ENCODE measurements at places on chromosomes 16 and 17. TPM values are rescaled to one million over a fixed set of nuclear protein-coding genes. Genes with fewer than 3 reads are reported as not detected.

GRCh38 chr16:78743556-78743955 lies 644.1 kb downstream of the WWOX start:
- no peak overlapping the region for H3K4me3 ChIP-seq
- DNase-seq = no peak

GRCh38 chr16:31079342-31079944 lies 5.2 kb downstream of the ZNF646 start:
- H3K36me3 ChIP-seq = peaks cover 74% of the 10 kb centered on the region
- peaks cover 46% of the 10 kb centered on the region for H3K4me1 ChIP-seq
- H3K27ac ChIP-seq = no peak overlapping the region
- DNase-seq = no peak
- H3K27me3 ChIP-seq = no peaks in the 10 kb centered on the region
- H3K4me3 ChIP-seq = no peak overlapping the region

- H3K4me1 ChIP-seq = no peaks in the 10 kb centered on the region
- no peak overlapping the region for H3K27ac ChIP-seq
- peaks cover 10% of the 10 kb centered on the region for H3K27me3 ChIP-seq
- DNase-seq = no peak
- peaks cover 3% of the 10 kb centered on the region for H3K36me3 ChIP-seq
Observed at GRCh38 chr16:557463-558297, 2.5 kb upstream of the PRR35 start.

DNA sequence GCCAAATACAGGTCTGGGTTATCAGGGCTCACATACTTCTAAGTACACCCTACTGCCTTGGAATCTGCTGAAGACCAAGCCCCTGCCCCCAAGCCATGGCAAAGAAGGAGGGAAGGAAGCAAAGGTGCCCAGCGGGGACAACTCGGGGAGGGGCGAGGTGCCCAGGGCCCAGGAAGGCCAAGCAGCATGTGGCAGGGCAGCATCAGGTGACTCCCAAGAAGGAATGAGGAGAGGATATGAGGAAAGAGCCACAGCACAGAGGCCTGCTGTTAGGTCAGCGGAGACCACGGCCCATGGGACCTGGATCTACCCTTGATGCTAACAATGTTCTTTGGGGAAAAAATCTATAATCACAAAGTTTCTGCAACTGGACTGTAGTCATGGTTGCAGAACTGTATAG lies 142.6 kb upstream of the CRHR1 start:
- peaks cover 19% of the 10 kb centered on the region for H3K4me1 ChIP-seq
- H3K36me3 ChIP-seq = peaks cover 6% of the 10 kb centered on the region
- no peak overlapping the region for H3K27ac ChIP-seq
- DNase-seq = no peak

DNA sequence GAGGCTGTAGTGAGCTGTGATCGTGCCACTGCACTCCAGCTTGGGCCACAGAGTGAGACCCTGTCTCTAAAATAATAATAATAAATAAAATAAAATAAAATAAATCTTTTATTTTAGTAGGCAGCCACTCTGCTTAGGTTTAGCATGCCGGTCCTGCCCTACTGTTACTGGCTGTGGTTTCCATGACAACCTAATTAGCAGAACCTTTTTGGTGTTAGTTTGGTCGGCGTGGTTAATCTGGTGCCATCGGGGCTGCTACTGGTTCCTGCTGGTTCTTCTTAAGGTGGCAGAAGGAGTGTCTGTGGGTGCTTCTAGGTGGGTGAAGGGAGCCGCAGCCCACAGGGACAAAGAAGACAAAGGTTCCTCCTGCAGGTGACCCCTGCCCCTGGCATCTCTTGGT lies 37.8 kb upstream of the CBX4 start:
- H3K4me3 ChIP-seq = no peak overlapping the region
- no peaks in the 10 kb centered on the region for H3K4me1 ChIP-seq
- no peaks in the 10 kb centered on the region for H3K36me3 ChIP-seq
- no peak overlapping the region for H3K27ac ChIP-seq
- DNase-seq = no peak
- H3K27me3 ChIP-seq = no peaks in the 10 kb centered on the region

APOBR gene
- 64.9 TPM for total RNA-seq

DNA sequence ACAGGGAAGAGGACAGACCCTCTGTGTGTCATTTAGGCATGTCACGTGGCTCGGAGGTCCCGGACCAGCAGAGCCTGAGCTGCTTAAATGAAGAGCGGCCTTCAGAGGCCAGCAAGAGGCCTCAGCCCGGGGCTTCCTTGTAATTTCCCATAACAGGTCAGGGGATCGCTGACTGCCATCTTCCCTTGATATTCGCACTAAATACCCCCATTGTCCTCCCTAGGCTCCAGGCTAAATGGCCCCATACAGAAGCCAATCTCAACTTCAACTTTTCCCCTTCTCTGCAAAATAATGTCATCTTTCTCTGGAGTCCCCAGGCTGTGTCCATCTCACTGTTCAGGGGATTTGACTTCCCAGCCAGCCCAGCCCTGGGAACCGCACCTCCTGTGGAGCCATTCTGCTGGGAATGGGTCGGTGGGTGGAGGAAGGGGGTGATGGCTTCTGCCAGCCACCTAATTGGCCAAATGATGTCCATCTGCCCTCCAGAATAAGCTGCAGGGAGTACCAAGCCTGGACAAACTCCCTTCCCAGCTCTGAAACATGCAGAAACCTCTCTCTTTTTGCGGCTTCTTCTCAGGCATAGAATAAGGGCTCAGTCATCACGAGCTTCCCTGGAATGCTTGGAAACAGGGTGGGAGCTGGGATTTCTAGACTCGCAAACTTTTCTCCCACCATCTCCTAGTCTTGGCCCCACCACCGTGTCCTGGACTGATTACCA lies 129.9 kb downstream of the SDK2 start:
- no peaks in the 10 kb centered on the region for H3K36me3 ChIP-seq
- H3K4me3 ChIP-seq = no peak overlapping the region
- no peak overlapping the region for H3K27ac ChIP-seq
- H3K27me3 ChIP-seq = no peaks in the 10 kb centered on the region
- H3K4me1 ChIP-seq = no peaks in the 10 kb centered on the region
- DNase-seq = no peak

DNA sequence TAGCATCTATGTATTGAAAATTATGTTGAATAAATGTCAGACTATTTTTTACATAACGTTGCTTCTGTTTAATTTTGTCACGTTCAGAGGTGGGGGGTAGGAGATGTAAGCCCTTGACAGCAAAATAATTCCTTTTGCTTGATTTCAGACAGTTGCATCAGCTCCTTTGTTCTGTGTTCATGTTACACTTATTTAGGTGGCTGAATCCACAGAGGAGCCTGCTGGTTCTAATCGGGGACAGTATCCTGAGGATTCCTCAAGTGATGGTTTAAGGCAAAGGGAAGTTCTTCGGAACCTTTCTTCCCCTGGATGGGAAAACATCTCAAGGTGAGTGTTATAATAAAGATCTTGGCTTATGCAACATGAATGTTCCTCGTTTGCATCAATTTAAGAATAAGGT lies 4.5 kb downstream of the HERPUD1 start:
- DNase-seq = no peak
- no peak overlapping the region for H3K4me3 ChIP-seq
- no peak overlapping the region for H3K27ac ChIP-seq
- H3K4me1 ChIP-seq = peaks cover 15% of the 10 kb centered on the region

GRCh38 chr16:78376452-78376851 lies 277.0 kb downstream of the WWOX start:
- no peak overlapping the region for H3K4me3 ChIP-seq
- H3K36me3 ChIP-seq = no peaks in the 10 kb centered on the region
- H3K27ac ChIP-seq = no peak overlapping the region
- no peaks in the 10 kb centered on the region for H3K27me3 ChIP-seq

CMTM2 gene
- total RNA-seq = 0.61 TPM

CFAP97D1 gene
- not detected for total RNA-seq

KRT28 gene
- not detected for total RNA-seq

DNA sequence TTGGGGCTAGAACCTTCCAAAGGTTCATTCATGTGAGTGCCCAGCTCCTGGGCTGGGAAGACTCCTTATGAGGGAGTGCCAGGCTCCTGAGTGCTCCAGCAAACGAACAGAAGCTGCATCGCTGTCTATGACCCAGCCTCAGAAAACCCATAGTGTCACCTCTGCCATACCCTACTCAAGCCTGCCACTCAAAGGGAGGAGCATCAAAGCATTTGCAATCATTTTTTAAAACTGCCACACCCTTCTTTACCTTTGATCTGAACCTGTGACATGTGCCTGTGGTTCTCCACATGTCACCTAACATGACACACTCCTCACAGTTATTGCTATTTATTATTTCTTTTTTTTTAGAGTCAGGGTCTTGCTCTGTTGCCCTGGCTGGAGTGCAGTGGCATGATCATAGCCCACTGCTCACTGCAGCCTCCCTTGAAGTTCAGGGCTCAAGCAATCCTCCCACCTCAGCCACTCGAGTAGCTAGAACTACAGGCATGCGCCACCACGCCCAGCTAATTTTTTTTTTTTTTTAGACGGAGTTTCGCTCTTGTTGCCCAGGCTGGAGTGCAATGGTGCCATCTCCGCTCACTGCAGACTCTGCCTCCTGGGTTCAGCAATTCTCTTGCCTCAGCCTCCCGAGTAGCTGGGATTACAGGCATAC lies 7.3 kb upstream of the KDM8 start:
- no peaks in the 10 kb centered on the region for H3K27me3 ChIP-seq
- no peak overlapping the region for H3K4me3 ChIP-seq
- no peaks in the 10 kb centered on the region for H3K36me3 ChIP-seq

- no peaks in the 10 kb centered on the region for H3K27me3 ChIP-seq
- H3K4me1 ChIP-seq = peaks cover 19% of the 10 kb centered on the region
- H3K27ac ChIP-seq = no peak overlapping the region
- no peak overlapping the region for H3K4me3 ChIP-seq
Observed at GRCh38 chr17:65227637-65228036, 90.5 kb downstream of the RGS9 start.

GRCh38 chr16:24825696-24826095 lies 20.1 kb upstream of the SLC5A11 start:
- no peaks in the 10 kb centered on the region for H3K27me3 ChIP-seq
- peaks cover 21% of the 10 kb centered on the region for H3K4me1 ChIP-seq
- no peak overlapping the region for H3K4me3 ChIP-seq
- peaks cover 66% of the 10 kb centered on the region for H3K36me3 ChIP-seq
- no peak overlapping the region for H3K27ac ChIP-seq

Measured in natural killer cell (primary cell).